ENCODE measurements at places on chromosomes 11 and 22.

DNA sequence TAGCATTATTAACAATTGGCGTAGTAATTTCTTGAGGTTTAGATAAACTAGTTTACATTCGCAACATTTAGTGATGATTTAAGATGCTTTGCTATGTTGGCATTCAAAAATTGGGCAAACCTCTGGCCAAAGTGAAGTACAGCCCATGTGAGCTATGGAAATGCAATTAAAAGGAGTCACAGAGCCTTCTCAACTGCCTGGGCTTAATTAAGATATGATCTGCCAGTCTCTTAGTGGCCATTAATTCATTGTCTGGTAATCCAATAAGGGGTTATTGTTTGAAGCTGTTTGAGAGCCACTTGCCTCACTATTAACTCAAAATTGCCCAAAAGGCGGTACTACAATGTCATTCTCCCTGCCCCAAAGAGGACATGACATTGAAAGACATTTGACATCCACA, 608.9 kb downstream of the NTM start:
- DNase-seq: no peak

DNA sequence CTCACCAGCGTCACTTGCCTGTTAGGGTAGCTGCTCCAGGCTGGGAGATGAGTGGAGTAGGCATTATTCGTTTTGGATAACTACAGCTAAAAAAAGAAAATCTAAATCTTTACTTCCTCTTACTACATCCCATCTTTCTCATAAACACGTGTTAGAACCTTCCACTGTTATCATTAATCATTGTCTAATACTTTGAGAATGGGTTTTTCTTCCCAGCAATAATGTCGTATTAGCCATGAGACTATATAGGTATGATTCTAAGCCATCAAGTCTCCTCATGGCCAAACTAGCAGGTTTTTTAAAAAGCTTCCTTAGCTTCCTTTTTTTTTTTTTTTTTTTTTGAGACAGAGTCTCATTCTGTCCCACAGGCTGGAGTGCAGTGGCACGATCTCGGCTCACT, 3.9 kb upstream of the TEF start:
- DNase-seq: no peak

GRCh38 chr11:46281371-46281831, 3.9 kb downstream of the CREB3L1 start:
- peak; percentile 81 for DNase-seq

- no peak for DNase-seq
Measured at GRCh38 chr11:80844110-80844819, 1403.4 kb upstream of the TENM4 start.
